Endothelial cell (in vitro differentiated cells): ENCODE measurements at places on chromosomes 3 and 15.
A peak's percentile ranks its signal among the peaks of the same experiment; 100 is the strongest.

- no peak for DNase-seq
Measured at GRCh38 chr3:114587986-114588385, 294.2 kb downstream of the TIGIT start.

DNA sequence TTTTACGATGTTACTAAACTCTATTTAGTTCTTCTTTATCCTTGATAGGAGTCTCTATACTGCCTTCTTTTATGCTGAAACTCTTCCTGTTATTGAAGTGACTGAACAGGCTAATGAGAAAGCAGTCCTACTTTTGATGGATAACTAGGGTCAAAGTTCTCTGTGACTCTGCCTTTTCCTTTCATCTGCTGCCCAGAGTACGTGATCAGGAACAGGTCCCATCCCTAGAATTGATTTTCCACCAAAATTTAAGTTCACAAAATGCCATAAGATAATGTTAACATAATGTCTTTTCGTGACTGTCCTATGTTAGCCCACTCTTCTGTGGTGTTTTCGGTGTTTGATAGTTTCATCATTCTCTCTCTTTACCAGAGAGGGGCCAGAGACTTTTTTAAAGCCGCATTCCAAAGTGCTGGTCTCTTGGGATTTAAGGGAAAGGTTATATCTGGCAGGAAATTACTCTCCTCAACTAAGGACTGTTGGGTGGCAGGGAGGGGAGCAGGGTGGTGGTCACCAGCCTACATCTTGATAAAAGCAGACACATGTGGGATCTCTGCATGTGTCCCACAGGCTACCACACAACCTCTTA is 50.3 kb upstream of the PLXND1 start:
- no peak for DNase-seq

- no peak for DNase-seq
Measured at GRCh38 chr15:85684174-85684710, 110.5 kb downstream of the KLHL25 start.

DNA sequence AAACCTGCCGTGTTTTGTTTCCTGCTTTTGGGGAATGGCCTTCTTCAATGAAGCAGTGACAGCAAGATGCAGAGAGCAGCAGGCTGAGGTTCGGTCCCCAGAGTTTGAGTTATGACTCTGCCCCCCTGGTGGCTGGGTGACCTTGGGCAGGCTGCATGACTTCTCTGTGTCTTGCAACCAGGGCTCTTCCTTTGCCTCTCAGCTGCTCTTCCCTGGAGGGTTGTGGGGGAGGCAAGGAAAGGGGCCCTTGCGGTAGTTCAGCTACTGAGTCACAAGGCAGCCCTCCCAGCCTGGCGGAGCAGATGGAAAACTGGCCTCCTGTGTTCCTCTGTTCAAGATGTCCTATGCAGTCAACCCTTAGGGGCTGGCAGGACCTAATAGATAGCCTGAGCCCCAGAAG is 17.1 kb downstream of the CTXND1 start:
- DNase-seq, result peak; percentile 51

DNA sequence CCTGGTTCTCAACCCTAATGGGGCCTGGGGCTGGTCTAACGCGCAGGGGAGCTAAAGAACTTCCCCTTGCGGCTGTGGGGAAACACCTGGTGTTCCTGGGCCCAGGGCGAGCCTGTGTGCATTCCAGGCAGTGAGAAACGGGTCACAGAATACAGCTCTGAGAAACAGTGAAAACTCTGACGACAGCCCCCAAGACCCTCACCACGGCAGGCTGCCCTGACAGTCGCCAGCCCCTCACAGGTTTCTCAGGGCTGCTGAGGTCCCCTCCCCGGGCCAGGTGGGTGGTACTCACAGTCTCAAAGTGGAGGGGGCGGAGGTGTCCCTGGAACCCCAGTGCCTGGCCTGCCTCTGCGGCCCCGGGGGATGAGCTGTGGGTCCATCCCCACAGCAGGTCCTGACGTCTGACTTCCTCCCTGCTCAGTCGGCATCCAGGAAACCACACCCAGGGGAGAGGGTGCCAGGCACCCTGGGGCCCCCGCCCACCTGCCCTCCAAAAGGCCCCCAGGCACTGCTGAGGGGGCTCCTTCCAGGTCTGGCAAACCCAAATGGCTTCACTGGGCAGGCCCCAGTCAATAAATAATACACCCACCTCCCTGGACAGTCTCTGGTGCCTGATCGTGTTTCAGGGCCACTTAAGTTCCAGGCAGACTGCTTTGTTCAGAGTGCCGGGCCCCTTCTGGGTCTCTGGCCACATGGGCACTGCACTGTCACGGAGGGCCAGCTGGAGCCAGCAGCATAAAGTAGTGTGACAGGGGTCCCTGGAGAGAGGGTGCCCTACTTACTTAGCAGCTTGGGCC is 57.7 kb downstream of the IQSEC1 start:
- DNase-seq, result no peak

GRCh38 chr3:62183969-62184368 is 189.4 kb downstream of the FEZF2 start:
- DNase-seq, result no peak

DNA sequence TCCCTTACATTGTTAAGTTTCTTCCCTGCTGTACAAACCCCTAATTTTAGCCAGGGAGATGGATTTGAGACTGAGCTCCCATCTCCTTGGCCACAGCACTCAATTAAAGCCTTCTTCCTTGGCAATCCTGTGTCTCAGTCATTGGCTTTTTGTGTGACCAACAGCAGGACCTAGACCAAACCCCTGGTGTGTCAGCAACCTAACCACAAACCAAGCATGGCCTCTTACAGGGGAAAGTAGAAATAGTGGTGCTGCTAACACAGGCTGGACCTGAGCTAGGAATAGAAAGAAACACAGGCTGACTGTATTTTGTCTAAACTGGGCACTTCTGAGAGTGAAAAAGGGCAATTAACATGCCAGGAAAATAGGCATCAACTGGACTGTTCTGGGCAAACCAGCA is 37.9 kb downstream of the PPCDC start:
- DNase-seq, result no peak

DNA sequence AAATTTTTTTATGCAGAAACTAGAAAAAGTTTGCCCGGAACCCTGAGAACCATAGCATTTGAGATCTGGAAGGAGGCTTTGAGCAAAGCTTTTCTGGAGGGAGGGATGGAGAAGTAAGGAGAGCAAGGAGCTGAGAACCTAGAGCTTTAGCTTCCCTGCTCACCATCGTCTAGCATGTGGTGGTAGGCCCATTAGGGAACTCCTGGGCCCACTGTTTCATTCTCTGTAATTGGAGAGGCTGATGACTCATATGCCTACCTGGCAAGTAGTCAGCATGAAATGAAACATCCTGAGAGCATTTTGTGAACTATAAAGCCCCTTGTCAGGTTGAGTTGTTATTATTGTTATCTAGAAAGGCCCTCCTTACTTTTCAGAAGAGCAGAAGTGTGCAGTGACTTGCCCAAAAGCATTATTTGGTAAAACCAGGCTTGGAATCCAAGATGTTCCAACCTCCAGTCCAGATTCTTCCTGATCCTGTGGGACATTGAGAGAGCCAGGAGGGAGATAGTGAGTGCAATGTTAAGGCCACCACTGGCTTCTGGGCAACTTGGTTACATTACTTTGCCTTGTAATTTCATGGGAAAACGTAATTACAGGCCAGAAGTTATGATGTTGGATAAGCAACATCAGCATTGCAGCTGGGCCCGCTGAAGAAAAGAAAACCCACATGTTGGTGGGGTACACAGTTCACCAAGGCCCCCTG is 104.5 kb upstream of the BFSP2 start:
- DNase-seq, result no peak

DNA sequence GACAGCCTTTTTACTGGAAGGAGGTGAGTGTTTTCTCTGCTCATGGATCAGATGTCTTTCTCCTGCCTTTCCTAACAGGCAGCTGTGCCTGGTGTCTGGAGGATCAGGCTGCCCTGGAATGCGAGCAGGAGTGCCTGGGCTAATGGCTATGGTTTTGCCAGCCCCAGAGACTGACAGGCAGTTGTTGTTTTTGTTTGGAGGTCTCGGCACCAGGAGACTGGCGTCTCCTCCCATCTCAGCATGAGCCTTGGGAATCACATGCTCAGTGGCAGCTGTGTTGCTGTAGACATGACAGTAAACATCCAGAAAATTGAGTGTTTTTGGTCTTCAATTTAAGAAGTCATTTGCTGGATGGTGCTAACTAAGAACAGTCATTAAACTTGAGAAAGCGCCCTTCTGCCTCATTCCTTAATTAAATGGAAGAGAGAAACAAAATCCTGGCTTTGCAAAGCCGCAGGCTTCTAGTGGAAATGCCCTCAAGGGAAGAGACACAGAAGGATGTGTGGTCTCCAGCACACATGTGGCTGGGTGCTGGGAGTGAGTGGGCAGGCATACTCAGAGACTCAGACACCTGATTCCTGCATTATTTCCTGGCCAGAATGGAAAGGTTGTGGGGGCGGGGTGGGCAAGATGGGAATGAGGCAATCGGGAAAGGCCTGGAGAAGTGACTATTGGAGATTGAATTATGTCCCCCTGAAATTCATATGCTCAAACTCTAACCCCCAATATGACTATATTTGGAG is 97.0 kb upstream of the NMNAT3 start:
- no peak for DNase-seq

DNA sequence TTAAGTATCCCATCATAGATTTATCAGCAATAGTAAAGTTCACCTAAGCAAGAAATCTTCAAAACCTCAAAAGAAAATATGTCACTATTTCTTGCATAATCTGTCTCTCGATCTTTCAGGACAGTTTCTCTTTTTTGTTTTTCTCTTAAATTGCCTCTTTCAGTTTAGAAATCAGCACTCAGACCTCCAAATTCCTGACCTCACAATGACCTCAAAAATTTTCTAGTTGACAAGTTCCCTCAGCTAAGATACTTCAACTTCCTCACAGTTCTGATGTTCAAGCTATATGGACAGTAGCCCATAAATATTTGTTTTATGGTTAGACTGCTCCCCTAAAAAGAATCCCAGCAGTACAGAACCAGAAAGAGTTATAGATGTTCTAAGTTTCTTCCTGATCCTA is 24.1 kb downstream of the SLC24A5 start:
- no peak for DNase-seq

DNA sequence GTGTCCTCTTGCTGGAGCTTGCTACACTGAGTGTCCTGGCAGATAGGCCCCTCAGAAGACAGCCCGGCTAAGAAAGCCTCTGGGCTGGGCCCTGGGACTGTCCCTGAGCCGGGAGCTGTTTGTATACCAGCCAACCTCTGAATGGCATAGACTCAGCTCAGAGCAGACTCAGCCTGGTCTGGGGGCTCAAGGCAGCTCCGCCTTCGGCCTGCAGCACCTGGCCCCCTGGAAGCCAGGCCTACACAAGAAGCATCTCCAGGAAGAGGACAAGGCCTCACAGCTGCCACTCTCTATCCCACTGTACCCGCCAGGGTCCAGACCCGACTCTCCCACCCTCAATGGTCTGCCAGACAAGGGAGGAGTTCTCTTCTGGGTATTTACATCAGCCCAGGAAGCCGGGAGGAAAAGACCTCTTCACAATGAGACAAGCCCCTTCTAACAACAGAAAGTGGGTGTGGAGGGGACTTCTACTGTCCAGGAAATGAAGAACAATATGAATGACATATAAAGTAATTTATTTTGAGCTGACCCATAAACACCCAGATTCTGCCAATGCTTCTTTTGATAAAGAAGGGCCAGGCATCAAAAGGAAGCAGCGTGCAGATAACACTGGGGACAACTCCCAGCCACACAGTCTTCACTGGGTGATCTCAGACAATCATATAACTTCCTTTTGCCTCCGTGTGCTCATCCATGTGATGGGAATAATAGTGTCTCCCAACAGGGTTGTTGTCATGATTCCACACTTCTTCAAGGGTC is 110.2 kb downstream of the TPRA1 start:
- DNase-seq, result no peak

- DNase-seq, result no peak
Measured at GRCh38 chr15:67303490-67304363, 49.1 kb downstream of the IQCH start.

DNA sequence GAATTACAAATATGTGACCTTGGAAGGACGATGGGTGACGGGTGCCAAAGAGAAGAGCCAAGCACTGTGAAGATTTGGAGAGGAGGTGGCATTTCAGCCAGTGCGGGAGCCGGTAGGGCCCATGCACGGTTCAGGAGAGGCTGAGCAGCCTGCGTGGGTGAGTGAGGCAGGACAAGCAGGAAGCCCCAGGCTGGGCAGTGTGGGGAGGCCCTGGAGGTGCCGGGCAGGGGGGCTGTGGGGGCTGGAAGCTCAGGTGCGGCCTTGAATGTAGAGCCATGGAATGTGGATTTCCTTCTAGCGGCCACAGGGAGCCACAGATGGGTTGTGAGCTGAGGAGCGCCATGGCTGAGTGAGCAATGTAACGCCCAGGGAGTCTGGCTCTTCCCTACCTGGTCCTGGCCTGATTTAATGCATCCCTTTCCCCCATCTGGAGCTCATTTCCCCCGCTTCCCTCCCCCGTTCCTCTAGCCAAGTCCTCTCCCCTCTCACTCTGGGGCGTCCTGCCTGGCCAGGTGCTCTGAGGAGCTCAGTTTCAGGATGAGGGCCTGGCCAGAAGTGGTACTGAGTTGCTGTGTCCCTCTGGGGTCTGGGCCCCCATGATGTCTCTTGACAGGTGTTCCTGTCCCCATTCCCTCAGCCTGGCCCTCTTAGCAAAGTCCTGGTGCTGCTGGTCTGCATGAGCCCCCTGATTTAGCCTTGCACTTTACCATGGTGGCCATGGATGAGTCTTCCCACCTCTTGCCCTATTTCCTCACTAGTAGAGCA is 41.8 kb upstream of the IQSEC1 start:
- no peak for DNase-seq

DNA sequence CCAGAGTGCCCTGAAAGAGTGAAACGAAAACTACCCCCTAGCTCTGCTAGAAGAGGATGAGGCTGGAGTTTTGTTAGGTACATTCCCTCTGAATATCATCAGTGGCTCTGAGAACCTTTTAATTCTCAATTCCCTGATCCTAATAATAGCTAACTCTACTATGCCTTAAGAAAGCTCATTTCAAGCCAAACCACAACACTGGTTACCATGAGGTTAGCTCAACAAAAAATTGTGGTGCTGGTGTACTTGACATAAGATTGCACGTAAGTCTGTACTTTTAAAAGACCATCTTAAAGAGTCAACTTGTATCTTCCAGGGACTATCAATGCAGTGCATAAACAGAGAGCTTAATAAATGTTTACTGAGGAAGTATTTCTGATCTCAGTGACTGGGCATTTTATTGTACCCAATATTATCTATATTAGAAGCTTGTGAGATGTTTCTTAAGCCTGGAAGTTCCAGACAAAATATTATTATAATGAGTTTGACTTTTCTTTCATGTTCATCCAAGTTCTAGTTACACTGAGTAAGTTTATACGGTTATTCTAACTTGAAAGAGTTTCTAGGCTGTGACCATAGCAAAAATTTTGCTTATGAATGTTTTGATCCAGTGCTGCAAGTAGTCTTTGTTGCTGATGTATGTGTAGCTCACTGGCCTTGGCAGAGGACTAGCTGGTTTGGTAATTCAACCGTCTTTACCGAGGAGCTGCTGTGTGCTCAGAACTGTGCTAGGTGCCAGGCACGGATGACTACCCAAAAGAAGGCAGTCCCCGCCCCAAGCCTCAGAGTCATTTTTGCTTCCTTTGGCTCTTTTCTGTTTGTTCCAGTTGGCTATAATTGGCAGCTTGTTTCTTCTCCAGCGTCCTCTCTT is 334.4 kb upstream of the TRIM42 start:
- no peak for DNase-seq

- no peak for DNase-seq
Measured at GRCh38 chr3:177803500-177803899, 606.2 kb upstream of the TBL1XR1 start.
